AG08395 (cell line): ENCODE measurements at places on chromosomes 16 and 17.

GRCh38 chr16:9183682-9184353 lies 92.4 kb downstream of the HAPSTR1 start:
- DNase-seq = no peak

GRCh38 chr17:40648384-40648968 lies 858 bp upstream of the SMARCE1 start:
- no peak for DNase-seq

- DNase-seq = peak; percentile 57
Measured at GRCh38 chr16:66924527-66925321, 611 bp downstream of the RRAD start.

DNA sequence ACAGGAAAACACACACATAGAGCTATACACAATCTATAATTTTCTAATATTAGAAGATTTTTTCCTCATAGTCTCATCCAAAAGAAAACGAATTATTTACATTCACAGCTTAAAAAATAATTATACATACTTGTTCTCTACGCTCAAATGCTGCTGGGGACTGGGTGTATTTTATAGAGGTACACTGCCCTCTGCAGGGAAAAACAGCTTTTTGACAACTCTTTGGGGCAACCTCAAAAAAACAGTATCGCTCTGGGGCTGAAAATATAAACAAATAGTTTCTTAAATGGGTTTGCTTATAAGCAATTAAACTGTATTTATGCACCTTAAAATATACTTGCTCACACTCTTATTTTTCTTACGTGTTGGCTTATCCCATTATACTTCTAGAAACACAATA lies 261.8 kb upstream of the PSMD7 start:
- peak; percentile 13 for DNase-seq

GRCh38 chr16:7316281-7316888 lies 16.3 kb upstream of the RBFOX1 start:
- DNase-seq = no peak

- no peak for DNase-seq
Measured at GRCh38 chr16:8260140-8260539, 330.2 kb downstream of the TMEM114 start.

DNA sequence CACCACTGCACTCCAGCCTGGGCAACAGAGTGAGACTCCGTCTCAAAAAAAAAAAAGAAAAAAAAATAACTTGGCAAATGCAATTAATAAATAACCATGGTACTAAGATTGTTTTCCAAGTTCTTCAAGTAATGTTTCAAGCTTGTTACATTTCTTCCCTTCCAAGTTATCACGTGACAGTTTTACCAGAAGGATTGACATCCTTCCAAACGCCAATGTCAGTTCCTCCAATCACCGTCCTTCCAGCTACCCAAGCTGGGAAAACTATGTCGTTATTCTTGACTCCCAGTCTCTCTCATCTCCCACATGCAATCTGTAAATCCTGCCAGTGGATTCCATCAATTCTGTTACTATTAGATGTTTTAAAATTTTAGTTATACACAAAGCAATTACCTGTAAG lies 3.9 kb upstream of the PHAF1 start:
- no peak for DNase-seq

GRCh38 chr17:63295288-63295687 lies 150.8 kb downstream of the CYB561 start:
- DNase-seq = no peak

GRCh38 chr17:8118769-8119580 lies 661 bp upstream of the ALOXE3 start:
- DNase-seq = peak; percentile 85

DNA sequence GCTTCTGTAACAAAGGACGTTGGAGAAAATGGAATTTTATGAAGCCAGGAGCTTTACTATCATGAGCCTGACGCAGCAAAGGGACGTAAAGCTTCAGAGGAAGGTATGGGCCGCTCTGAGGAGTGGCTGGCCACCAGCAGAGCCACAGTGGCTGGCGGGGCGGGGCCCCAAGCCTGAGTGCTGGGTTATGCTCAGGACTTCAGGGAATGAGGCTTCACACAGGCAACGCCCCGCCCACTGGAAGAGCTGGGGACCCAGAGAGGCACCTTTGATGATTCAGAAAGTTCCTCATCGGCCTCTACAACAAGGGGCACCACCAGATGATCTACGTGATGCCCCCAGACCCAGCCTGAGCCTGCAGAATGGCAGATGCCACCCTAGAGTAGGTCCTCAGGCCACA lies 8.8 kb downstream of the NOB1 start:
- no peak for DNase-seq

- DNase-seq = no peak
Measured at GRCh38 chr17:39568702-39569101, 39.0 kb downstream of the NEUROD2 start.

DNA sequence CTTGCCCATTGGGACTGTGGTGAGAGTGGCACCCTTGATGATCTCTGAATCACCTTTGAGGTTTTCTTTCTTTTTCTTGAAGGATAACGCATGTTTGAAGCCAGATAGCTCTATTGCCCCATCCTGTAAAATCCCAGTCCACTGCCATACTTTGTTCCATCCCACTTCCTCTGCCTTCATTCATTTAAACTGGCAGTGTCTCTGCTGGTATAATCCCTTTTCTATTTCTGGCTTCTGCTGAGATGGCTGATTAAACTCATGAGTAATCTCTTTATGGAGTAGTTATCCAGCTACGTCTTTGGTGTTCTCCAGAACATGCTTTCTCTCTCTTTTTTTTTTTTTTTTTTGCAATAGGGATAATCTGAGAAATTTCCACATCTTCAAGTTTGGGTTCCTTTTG lies 656.5 kb upstream of the SALL1 start:
- peak; percentile 5 for DNase-seq

DNA sequence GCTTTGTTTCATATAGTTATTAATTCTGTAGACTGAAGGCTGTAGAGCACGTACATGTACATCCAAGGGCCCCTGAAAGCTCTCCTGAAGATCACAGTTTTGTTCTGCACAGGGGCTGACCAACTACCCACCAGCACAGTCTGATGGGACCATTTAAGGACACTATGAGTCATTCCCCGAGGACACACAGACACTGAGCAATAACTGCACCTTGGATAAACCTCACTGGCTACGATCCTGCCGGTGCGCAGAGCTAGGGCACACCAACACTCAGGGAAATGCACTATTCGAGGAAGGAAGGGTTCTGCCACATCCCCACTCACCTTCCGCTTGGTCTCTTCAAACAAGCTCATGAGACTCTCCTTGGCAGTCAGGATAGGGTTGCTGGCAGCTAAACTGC lies 20.3 kb downstream of the SMG6 start:
- no peak for DNase-seq

DNA sequence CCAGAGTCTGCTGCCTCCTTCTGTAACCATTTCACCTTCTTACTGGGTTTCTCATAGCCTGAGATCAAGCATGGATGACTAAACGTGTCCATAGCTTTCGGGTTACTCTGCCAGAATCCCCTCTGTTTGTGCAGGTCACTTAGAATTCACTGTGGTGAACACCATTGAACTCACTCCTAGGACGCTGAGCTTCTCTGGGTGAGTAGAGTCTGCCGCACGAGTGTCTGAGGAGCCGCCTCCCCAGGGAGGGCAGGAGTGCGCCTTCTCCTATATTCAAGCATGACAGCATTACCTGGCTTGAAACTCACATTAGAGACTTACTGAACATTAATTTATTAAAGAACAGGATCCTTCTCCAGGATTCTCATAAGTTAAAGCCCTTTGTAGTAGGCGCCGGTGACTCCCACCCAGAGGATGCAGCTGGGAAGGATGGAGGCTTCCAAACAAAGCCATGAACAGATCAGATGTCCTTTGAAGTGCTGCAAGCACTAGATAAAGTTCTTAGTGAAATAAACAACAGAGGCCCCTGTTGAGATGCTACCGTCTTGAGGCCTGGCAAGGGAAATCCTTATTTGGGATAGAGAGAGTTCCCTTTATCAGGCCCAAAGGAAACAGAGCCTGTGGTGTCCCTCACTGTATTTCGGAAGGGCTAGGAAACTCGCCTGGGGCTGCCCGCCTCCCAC lies 144.6 kb upstream of the PLCG2 start:
- no peak for DNase-seq

GRCh38 chr16:77937473-77938149 lies 84.7 kb upstream of the CLEC3A start:
- DNase-seq = no peak

DNA sequence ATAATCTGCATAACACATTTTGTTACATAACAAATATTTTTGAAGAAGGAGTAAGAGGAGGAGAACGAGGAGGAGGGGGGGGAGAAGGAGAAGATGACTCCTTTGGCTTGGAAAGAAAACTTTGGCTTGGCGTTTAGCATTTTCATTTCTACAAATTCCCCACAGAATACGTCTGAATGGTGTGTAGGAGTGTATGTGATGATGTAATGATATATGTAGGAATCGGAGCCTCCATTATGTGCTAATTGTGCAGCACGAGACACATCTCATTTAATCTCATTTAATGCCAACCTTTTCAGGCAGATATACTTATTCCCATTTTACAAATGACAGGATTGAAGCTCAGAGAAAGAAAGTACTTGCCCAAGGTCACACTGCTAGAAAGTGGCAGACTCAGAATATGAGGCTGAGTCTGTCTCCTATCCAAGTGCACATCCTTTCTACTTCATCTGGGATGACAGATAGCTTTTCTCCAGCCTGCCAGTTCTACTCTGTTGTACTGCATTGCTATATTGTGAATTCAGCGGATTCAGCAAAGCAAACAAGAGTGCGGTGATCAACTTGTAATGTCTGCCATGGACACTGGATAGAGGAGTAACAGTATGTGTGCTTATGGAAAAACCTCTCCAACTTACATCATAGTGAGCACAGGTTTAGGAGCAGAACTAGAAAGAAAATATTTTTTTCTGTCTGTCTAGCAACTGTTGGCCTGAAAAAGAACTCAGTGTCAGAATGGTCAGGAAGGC lies 10.4 kb upstream of the SLC47A2 start:
- no peak for DNase-seq

DNA sequence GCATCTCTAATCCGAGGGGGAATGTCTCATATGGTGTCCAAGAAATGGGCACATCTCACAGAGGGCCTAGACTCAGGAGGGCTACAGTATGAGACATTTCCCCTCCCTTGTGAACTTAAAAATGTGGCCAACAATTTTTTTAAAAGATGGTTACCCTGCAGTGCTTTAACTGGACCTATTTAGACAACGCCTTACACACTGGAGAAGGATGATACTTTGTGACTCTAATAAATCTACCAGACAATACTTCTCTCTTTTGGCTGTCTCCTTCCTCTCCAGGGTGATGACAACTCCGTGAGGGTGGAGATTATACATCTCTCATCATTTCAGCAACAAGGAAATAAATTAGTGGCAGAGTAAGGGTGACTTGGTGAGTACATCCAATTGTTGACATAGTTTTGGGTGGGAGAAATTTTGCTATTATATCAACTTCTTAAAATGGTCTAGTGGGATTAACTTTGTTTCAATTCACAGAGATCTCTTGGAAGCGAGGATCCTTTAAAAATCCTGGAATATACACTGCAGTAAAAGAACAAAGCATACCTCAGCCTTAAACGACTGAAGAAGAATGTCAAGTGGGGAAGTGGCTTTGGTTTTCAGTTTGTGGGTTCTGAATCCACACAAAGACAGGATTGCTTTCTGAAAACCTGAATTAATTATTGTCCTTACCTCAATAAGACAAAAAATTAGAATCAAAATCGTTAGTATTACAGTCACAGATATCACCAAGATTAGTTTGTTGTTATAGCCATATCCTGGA lies 89.8 kb downstream of the KPNA2 start:
- DNase-seq = no peak

- no peak for DNase-seq
Measured at GRCh38 chr17:4206962-4207361, 56.8 kb downstream of the ANKFY1 start.
